Posterior vena cava (tissue), 2 donors: ENCODE measurements at places on chromosomes 16 and 17. TPM values are rescaled to one million over a fixed set of nuclear protein-coding genes. Genes with fewer than 3 reads are reported as not detected.

The KRT33B gene
- total RNA-seq: not detected

DNA sequence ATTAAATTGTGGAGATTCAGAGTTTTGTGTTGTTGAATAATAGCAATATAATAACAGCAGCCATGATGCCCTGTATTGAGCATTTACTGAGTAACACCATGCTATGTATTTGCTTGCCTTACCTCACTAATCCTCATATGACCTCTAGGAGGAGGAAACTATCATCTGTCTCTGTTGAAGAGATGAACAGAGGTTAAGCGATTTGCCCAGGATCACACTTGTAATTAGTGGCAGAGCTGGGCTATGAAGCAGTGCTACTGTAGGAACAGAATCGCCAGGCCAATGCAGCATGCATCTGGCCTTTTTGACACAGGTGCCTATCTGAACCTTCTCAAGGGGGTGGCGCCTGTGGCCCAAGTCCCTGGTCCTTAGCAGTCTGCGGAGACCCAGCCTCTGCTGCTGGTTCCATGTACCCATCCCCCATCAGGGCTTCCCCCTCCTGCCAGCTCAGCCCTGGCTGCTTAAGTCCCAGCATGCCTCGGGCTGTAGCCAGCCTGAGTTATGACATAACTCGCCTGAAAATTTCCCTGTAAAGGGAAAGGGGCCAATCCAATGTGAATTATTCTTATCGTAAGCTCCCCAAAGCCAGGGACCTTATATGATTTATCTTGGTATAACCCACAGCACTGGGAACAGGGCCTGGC, 50.4 kb upstream of the HS3ST2 start:
- DNase-seq: no peak

- no peak for DNase-seq
Observed at GRCh38 chr16:53266156-53266555, 168.1 kb upstream of the RBL2 start.

- DNase-seq: no peak
Observed at GRCh38 chr17:81406117-81406953, 11.1 kb downstream of the BAHCC1 start.

DNA sequence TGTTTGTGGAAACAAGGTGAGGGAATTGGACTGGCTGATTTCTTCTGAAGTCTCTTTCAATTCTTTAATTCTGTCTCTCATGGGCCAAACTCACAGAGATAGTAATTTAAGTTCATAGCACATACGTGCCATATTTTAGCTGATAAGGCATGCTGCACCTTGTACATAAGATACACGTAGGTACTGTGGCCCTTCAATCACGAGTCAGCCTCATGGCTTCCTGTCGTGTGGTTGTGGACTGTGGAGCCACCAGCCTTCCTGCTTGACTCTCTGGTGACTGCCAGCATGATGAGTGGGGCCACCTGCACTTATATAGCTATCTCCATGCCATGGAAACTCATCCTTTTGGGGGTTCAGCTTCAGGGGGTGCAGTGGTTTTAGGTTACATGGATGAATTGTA, 25.1 kb downstream of the KSR1 start:
- no peak for DNase-seq

DNA sequence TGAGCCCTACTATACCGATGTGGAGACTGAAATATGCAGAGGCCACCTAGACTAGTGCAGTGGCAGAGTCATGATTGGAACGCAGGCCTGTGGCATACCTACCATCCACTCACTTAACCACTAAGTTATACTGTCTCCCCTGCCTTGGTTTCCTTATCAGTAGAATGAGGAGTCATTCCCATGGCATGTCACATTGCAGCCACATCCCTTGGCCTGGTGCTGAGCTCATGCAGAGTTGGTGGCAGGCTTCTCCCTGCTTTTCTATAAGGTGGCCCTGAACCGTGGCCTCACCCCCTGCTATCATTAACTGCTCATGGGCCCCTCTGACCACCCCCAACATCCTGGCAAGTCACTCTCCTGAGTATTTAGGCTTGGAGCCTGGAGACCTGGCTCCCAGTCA, 212.5 kb downstream of the KATNIP start:
- DNase-seq: no peak
